ENCODE measurements at places on chromosomes 16 and 17. TPM values are rescaled to one million over a fixed set of nuclear protein-coding genes. Genes with fewer than 3 reads are reported as not detected.

CCL2 gene
- 155 TPM for total RNA-seq

RDM1 gene
- total RNA-seq, result not detected

CEP295NL gene
- total RNA-seq, result 4.1 TPM

TNP2 gene
- total RNA-seq, result not detected

DNA sequence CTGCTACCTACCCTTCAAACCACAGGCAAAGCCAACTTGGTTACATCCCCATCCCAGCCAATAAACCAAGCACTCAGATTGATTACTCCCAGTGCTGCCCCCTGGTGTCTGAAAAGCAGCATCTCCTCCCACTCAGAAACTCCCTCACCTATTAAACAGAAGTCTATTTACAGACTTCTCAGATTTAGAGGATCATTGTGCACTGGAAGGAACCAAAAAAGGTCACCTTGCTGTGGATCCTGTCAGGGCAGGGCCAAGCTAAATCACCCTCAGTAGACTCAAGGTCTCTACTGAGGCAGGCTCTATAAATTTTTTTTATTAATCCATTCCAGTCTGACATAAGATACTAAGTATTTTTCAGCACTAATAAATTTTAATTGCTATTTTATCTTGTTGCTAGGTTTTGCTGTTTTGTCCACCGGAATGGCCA lies 17.6 kb downstream of the HIGD1B start:
- no peak for DNase-seq

DNA sequence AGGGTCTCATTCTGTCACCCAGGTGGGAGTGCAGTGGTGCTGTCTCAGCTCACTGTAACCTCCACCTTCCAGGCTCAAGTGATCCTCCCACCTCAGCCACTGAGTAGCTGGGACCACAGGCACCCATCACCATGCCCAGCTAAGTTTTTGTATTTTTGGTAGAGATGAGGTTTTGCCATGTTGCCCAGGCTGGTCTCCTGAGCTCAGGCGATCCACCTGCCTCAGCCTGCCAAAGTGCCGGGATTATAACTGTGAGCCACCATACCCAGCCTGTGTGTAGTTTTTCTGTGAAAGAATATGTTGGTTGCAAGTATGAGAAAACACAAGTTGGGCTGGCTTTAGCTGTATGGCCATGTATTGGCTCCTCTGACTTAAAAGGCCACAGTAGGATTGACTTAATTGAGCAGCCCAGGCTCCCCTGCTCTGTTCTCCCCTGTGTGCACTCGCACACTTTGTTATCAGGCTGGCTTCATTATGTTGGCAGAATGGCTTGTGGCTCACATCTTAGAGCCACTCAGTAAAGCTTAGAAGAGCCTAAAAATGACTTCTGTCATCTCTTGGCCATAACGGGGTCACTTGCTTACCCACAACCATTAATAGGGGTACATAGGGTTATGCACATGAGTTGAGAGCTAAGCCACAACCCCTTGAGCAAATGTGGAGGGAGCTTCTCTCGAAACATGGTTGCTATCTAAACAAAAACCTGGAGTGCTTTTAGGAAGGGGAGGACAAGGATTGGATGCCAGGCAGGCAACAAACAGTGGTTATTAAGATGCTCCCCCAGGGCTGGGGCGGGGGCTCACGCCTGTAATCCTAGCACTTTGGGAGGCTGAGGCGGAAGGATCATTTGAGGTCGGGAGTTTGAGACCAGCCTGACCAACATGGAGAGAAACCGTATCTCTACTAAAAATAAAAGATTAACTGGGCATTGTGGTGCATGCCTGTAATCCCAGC lies 6.1 kb downstream of the HAPSTR1 start:
- no peak for DNase-seq

DNA sequence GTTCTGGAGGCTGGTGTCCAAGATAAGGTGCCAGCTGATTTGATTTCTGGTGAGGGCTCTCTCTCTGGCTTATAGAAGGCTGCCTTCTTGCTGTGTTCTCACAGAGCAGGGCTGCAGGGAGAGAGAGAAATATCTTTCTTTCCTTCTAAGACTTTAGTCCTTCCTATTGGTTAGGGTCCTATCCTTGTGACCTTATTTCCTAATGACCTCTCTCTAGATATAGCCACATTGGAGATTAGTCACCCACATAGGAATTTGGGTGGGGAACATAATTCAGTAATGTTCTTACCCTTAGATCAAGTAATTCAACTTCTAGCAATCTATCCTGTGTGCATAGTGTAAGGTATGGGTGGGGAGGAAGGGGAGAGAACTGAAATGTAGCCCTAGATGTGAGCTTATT lies 18.0 kb upstream of the ABCA5 start:
- DNase-seq, result no peak

Data from posterior vena cava (tissue), 2 donors.